ENCODE measurements at places on chromosomes 1 and 21.
A peak's percentile ranks its signal among the peaks of the same experiment; 100 is the strongest.

DNA sequence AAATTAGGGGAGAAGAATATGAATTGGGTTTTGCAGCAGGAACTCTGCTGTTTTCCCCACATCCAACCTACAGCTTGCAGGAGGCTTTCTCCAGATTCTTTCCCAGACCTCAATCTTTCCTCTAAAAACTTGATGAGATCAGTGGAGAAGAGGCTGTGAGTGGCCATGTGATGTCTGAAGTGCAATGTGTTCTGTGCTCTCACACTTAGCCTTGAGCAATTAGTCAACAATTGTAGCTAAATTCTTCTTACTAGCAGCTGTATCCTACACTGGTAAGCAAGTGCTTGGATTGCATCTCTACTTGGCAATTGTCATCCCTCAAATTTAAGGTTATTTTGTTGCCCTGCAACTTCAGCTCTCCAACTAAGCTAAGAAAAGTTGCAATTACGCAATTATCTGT is 807.3 kb upstream of the RGS18 start:
- DNase-seq: no peak

- no peak for DNase-seq
Observed at GRCh38 chr1:84148758-84149157, 4.7 kb downstream of the PRKACB start.

DNA sequence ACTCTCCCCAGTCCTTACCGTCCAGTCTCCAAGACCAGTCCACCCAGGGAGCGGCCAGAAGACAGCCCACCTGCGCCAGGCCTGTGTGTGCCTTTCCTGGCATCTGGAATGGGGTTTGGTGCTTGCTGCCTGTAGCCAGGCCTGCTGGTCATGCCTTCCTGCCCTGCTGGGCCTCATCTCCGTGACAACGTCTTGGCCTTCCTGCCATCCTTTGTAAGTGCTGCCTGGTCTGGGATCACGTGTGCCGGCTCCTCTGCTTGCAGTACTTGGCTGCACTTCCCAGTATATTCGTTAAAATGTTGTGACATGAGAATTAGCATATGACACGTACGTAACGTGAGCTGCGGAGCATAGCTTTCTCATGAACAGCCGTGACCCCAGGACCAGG is 145.3 kb upstream of the COL6A1 start:
- DNase-seq: no peak

DNA sequence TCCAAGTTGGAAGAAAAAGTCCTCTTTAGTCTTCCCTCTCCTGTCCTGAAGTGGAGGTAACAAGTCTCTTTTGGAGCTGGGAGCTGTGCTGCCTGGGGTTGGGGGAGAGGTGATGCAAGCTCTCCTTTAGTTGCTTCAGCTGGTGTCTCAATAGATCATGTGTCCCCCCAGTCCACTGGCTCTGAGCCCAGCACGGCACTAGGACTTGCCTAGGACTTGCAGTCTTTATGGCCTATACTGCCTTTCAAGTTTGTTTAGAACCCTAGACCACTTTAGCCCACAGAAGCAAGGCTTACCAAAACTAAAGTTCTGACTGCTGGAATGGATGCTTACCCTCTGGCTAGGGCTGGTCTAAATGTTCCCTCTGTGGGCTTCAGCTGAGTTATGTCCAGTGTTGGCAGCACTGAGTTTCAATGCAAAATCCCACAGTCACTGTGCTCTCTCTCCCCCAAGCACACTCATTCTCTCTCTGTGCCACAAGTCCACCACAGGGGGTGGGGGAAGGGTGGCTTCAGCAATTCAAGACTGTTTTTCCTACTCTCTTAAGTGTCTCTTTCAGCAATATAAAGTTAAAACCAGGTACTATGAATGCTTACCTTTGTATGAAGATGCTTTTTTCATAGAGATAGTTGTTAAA is 185.0 kb downstream of the DNAH14 start:
- no peak for DNase-seq

DNA sequence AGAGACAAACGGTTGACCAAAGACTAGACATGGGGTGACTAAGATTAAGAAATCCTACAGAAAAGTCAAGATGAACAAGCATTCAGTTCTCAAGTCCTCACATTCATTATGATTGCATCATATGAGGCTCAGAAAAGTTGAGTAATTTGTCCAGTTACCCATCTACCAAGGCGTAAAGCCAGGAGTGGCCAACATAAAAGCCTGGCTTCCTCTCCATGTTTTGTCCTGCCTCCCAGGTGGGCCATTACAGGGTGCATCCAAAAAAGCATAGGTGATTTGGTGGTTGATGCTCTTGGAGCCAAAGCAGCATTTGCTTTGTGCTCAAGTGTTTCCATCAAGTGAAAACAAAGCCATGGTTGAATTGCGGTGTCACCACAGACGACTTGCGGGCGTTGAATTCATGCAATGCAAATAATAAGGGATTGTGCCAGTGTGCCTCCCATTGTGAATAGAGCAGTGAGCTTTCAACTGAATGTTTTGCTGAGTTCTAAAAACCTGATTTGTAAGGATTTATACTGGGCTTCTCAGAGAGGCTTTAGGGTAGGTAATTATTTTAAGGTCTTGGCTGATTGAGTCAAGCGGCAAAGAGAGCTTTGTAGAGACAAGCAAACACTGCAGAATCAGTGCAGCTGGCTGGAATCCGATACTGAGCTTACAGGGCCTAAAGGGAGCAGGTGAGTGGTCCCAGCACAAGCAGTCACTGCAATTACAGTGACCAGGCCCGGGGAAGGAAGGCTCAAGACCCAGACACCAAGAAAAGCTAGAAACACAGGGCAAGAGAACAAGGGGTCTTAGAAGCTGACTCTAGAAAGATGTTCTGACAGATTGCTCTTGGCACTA is 54.1 kb downstream of the KCNJ15 start:
- DNase-seq: no peak

DNA sequence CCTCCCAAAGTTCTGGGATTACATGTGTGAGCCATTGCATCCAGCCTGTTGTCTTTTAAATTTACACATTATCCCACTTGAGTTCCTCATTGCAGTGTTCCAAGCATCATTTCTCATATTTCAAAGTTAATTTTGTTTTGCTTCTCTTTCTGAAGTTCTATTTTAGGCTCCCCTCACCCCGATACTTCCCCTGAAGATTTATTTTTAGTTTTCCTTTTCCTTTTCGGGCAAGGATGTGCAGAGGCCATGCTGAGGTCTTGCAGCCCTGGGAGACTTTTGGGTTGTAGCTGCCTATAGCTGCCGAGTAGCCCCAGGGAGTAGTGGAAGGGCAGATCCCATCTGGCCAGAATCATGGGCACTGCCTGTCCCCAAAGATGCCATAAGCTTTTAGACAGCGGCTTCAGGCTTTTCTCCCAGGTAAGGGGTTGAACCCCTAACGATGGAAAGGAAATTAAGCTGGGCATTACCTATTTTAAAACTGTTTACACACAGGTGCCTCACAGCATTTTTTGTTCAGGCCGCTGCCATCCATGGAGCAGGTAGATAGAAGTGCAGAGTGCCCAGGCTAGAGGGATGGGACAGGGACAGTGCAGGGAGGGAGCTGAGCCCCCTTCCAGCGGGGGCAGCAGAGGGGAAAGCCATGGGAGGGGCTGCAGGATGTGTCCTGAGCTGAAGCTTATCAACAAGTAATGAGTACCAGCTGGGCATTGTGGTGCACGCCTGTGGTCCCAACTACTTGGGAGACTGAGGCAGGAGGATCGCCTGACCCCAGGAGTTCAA is 15.9 kb downstream of the PSEN2 start:
- DNase-seq: no peak

GRCh38 chr1:208272713-208273112 is 28.5 kb upstream of the PLXNA2 start:
- no peak for DNase-seq

DNA sequence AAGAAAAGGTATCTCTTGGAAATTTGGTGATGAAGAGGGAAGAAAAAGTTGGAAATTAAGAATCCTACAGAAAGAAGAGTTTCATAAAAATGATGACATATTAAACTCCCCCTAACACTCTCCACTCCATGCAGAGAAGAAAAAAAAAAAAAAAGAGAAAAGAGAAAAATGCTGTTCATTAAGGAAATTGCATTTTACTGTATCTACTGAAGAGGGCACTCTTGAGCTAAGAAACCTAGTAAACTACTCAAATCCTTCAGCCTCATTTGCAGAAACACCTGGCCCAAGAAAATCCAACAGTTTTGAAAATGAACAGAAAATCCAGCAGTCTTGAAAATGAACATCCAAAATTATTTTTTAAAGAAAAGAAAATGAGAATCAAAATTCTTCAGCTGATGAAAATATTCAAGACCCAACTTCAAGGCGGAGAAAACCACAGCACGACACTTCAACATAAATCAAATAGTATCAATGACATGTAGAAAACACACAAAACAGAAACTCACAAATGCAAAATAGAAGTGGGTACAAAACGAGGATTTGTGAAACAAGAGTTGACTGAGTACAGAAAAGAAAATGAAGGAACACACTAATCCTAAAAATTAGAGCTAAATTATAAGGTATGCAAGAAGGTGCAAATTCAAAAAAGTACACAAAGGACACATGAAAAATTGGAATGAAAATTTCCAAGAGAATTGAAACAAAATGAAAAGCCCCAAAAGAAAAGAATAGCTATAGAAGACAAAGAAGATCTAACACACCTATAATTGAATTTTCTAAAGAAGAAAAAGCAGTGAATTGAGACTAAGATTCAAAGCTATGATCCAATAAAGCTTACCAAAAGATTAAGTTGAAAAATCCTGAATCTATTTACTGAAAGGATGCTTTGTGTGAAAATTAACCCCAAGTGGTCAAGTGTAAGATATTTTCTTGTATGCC is 73.2 kb upstream of the DNAJC6 start:
- DNase-seq: no peak

- DNase-seq: peak; percentile 35
Observed at GRCh38 chr1:200628223-200628881, 7.8 kb upstream of the KIF14 start.

DNA sequence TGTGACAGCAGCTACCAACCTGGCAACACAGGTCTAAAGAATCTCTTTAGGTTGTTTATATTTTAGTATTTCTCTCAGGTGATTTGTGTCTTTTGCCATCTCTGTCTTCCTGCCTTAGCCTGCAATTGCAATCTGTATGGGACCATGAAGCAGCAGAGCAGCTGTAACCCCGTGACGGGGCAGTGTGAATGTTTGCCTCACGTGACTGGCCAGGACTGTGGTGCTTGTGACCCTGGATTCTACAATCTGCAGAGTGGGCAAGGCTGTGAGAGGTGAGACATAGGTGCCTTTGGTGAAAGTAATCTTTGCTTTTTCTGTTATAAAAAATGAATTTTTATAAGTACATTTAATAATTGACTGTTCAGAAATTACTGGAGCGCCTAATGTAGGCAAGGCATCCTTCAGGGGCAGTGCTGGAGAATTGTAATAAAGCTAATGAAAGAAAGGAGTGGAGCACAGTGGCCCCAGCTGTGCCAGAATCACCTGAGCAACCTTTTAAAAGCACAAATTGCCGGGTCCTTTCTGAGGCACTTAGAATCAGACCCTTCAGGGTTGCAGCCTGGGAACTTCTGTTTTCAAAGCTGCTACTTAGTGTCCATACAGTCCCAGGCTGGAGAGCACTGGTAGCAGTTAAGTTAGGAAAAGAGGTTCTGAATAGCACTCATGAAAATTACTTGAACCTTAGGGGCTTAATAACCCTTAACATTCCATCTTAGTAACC is 60.6 kb upstream of the LAMC2 start:
- no peak for DNase-seq

GRCh38 chr1:58158506-58159433 is 387.8 kb downstream of the OMA1 start:
- DNase-seq: no peak

DNA sequence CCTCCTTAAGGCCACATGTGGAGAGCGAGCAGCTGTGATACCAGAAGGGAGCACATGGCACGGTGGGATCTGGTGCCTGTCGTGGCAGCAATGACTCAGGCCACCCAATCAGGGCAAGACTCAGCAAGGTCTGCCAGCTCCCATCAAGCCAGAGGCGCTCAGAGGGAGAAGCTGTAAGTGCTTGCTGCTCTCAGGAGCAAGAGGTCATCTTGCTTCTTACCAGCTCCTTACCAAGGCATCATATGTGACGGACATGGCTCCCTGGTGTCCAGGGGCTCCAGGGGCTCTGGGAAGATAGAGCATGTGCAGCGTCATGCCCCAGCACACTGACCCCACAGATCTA is 72.9 kb downstream of the ITPKB start:
- no peak for DNase-seq

DNA sequence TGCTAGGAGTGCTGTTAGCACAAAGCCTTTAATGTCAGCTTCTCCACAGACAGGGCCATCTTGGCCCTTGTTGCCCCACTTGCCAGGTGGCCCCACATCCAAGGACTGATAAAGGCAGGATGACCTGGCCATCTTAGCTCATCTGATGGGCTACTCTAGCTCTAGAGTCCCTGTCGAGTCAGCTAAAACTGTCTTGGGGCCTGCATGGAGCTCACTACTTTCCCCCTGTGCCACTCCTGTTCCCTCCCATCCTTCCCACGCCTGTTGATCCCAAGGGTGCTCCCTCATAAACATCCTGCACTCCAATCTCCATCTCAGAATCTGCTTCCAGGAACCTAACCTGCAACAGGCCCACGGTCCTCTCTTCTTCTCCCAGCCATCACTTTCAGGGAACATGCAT is 652 bp upstream of the GPX7 start:
- DNase-seq: no peak

DNA sequence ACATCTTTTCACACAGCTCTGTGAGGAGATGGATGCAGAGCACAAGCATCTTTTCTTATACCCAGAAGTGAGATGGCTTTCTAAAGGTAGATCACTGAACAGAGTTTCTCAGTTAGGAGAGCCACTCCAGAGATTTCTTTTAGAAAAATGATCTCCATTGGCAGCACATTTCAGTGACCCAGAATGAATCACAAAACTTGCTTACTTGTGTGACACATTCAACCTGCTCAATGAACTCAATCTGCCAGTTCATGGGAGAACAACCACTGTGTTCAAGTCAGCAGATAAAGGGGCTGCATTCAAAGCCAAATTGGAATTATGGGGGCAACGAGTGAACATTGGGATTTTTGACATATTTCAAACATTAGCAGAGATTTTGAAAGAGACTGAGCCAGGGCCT is 78.3 kb downstream of the UCHL5 start:
- no peak for DNase-seq

- DNase-seq: no peak
Observed at GRCh38 chr1:97245682-97246081, 524.1 kb downstream of the PTBP2 start.

- no peak for DNase-seq
Observed at GRCh38 chr1:169005776-169006175, 100.7 kb upstream of the ATP1B1 start.

DNA sequence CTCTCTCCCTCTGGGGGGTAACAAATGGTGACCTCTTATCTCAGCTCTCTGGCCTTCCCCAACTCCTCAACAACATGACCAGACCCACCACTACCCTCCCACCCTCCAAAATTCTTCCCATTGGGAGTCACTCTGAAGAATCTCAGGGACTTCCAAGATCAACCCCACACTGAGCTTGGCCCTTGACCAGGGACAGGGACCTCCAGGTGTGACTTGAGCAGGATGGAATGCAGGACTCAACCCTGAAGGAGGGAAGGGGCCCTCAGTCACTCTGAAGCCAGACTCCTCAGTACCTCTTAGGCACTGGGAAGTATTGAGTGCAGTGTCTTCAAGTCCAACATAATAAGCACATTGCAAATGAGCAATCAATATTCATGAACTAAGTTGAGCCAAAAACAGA is 1.9 kb downstream of the CASQ1 start:
- DNase-seq: no peak

GRCh38 chr1:200590001-200590400 is 30.6 kb downstream of the KIF14 start:
- DNase-seq: no peak

- DNase-seq: no peak
Observed at GRCh38 chr1:159250638-159251216, 46.1 kb downstream of the ACKR1 start.

All from activated naive CD4-positive, alpha-beta T cell treated with anti-CD3 and anti-CD28 coated beads, Interleukin-2, amount 10 ng/mL, durations not matched to agents 7 days and 5 days (primary cell).